Sciatic nerve (tissue), 2 donors: ENCODE measurements at places on chromosomes 2 and 18.

GRCh38 chr18:26002375-26002910, 88.0 kb downstream of the SS18 start:
- DNase-seq: no peak

DNA sequence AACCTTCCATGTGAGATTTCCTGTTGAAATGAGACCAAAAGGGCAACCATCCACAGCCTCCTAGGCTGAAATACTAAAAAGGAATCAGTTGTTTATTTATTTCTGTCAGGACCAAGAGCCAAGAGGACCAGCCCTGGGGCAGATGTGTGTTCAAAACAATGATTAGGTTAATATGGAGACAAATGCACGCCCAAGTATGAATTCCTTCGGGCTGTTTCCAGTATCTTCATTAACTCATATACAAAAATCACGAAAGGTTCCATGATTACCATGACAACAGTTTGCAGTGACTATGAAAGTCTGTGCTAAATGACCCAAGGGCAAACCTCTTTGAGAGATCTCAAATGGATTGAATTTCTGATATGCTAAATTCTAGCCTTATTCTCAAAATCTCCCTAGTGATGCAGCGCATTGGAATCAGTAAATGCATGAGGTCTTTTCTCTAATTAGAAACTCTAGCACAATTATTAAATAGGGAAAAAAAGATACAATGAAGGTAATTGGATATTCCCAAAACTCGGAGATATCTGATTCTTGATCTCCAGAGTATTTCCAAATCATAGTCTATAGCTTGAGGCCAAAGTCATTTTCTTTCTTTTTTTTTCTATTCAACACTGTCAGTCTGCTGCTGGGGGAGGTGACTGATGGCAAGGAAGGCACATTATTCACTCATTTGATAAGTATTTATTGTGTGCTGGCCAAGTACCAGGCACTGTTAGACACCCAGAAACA, 35.6 kb downstream of the VIT start:
- no peak for DNase-seq

DNA sequence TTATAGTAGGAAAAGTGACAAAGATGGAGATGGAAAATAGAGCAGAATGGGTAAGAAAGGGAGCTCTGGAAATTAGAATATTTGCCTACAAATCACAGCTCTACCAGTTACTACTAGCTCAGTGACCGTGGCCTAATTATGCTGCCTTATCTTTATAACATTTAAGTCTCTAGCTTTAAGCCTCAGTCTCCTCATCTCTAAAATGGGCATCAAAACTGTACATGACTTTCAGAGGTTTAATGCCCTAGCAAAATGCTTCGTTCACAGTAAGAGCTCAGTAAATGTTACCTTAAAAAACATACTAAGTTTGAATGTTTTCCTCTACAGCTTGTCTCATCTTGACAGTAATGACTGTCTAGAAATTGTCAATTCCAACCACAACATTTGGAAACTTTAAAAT, 8.3 kb upstream of the PTPRM start:
- no peak for DNase-seq

GRCh38 chr2:160156100-160156499, 44.0 kb downstream of the ITGB6 start:
- DNase-seq: no peak

DNA sequence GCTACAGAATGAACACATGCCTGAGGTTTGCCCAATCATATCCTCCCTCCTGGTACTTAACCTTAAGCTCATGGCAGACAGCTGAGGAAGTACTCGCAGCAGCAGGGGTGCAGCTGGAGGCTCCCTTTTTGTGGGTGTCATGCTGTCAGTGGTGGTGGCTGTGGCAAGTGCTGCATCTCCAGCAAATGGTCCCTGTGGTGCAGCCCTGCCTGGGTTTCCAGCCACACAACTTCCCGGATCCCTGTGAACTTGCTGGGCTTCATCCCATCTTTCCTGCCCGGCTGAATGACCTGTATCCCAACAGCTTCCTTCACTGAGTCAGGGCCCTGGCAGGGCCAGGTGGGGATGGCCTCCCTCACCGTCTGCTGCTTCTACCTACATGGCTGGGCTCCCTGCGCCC, 5.0 kb downstream of the TMEM185B start:
- DNase-seq: no peak
